Activated CD4-positive, alpha-beta T cell treated with anti-CD3 and anti-CD28 coated beads, Interleukin-2, amount 10 ng/mL, durations not matched to agents 24 days and 14 days (primary cell): ENCODE measurements at places on chromosomes 3 and 15. TPM values are rescaled to one million over a fixed set of nuclear protein-coding genes. Genes with fewer than 3 reads are reported as not detected.

ATP6V1A gene
- 38.1 and 38.5 TPM in 2 replicates for total RNA-seq

SH2D7 gene
- total RNA-seq = not detected in 2 replicates

SLC24A5 gene
- total RNA-seq = not detected in 2 replicates

SOX14 gene
- total RNA-seq = not detected in 2 replicates

MEIS2 gene
- total RNA-seq = not detected in 2 replicates

PGBD4 gene
- total RNA-seq = 3.7 and 4.0 TPM in 2 replicates

POMGNT2 gene
- total RNA-seq = 8.3 and 8.8 TPM in 2 replicates

RHOA gene
- total RNA-seq = 381 and 391 TPM in 2 replicates

C3orf20 gene
- total RNA-seq = 0.19 and 0.28 TPM in 2 replicates

MED12L gene
- 2.5 and 4.9 TPM in 2 replicates for total RNA-seq

AVEN gene
- 14.9 and 17.1 TPM in 2 replicates for total RNA-seq

LRRIQ4 gene
- 0.09 and 0.21 TPM in 2 replicates for total RNA-seq

FES gene
- 32.5 and 33.7 TPM in 2 replicates for total RNA-seq
